Activated CD4-positive, alpha-beta memory T cell treated with anti-CD3 and anti-CD28 coated beads for 36 hours (primary cell): ENCODE measurements at places on chromosomes 6 and 20. TPM values are rescaled to one million over a fixed set of nuclear protein-coding genes. Genes with fewer than 3 reads are reported as not detected.

DNA sequence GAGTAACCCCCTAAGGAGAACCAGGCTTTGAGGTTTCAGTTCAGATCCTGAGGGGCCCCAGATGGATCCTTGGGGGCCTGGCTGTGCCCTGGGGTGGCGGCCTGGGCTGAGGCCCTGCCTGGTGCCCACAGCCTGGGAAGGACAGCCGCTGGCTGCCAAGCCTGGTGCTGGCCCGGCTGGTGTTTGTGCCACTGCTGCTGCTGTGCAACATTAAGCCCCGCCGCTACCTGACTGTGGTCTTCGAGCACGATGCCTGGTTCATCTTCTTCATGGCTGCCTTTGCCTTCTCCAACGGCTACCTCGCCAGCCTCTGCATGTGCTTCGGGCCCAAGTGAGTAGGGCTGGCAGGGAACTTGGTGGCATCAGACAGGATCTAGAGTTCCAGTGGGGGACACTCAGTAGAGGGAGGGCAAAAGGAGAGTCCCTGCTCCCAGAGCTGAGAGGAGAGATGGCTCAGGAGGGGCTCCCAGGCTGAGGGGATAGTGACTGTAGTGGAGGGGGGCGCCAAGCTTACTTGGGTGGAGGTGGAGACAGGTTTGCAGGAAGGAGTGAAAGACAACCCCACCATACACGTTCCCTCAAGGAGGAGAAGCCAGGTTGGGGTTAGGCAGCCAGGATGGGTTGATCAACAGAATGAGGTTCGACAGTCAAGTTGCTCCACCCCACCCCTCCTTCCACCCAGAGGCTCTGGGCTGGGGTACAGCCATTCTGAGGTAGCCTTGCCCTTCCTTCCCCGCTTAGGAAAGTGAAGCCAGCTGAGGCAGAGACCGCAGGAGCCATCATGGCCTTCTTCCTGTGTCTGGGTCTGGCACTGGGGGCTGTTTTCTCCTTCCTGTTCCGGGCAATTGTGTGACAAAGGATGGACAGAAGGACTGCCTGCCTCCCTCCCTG, 9.5 kb downstream of the SLC29A1 start:
- no peak for DNase-seq

DNA sequence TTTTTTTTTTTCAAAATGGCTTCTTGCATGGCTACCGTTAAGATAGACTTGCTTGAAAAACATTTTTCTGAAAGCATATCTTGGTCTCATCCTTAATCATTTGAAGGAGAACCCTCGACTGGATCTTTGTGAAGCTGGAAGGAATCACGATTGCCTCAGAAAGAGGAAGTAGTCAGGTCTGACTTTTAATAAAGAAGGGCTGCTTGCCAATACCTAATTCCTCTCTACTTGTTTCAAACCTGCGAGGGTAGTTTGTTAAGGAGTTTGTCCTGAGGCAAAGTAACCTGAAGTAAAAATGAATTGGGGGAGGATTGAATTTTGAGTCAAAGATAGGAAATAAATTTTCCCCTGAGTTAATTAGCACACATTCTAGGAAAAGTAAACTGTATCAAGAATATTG, 288.1 kb upstream of the MAP3K7 start:
- no peak for DNase-seq

- DNase-seq, result no peak
Observed at GRCh38 chr6:43253401-43253800, 10.1 kb downstream of the TTBK1 start.

- no peak for DNase-seq
Observed at GRCh38 chr6:71194724-71195123, 93.9 kb upstream of the OGFRL1 start.

DNA sequence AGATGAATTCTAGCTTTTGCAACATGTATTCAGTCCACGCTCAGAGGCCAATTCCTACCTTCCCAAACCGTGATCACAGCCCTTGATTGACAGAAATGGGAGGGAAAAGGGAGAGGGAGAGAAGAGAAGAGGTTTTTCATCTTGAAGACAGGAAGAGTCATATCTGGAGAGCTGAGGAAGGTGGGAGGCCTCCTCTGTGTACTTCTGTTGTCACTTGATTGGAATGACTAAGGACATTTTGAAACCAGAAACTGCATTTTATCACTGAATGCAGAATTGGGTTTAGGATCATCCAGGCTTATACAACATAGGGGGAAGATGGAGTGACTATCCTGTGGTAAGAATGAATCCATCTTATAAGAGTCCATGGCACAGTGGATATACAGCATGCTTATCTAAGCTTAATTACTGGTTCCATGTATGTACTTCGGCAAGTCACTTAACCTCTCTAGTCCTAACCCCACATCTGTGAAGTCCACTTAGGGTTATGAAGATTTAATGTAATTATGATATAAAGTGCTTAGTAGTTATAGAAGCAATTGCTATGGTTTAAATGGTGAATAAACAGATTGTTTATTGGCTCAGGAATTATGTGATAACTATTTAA, 144.0 kb downstream of the BCKDHB start:
- DNase-seq, result peak; percentile 20

DNA sequence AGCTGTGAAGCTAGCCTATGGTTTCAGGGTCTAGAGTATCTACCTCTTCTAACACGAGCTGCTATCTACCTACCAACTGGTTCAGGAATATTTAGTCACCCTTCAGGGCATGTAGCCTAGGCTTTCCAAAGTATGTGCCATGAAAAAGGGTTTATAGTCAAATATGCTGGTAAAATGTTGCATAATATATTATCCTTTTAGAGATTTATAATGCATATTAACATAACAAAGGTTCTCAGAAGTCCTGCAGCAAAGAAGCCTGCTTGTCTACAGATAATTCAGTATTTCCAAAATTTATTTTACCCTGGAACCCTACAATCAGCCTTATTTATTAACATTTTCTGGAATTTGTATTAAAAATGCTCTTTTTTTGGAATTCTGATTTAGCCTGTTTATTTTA, 56.0 kb downstream of the PRDM13 start:
- no peak for DNase-seq

DNA sequence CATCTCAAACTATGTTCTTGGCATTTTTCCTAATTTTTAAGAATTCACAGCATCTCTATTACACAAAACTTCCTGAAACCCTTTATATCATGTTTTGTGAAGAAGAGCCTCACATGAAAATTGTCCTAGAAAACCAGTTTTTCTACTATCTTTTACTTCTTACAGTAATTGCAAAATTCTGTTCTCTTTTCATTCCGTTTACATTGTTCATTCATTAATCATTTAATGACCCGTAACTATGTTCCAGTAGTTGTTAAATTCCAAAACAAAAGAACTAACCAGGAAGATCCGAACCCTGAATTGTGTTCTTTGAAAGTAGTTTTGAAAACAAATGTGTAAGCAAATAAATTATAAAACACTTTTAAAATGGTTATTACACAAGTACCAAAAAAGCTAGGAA, 597.0 kb downstream of the EYS start:
- no peak for DNase-seq

DNA sequence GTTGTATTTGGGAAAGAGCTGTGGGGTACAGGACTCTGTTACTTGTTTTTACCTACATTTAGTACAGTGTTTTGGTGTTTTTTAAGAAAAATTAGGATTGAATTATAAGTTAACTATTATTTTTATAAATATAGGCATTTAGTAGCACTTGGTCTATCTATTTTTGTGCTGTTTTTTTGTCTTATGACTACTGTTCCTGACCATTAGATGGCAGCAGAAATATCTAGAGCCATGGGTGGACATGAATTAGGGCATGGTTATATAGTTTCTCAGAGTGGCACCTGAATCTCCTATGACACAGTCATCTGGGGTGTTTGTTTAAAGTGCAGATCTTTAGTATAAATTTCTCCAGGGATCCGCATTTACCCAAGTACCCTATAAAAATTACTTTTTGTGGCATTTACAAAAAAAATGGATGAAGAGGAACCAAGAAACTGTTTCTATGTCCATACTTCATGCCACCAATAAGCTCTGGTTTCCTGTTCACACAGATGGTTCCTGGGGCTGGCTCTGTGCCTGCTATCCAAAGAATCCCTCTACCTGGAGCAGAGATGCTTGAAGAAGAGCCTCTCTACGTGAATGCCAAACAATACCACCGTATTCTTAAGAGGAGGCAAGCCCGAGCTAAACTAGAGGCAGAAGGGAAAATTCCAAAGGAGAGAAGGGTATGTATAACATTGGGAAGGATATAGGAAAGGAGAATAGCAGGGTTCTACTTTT, 19.8 kb downstream of the NFYA start:
- no peak for DNase-seq

The CTAGE9 gene
- total RNA-seq, result not detected

The TCF15 gene
- total RNA-seq, result not detected

The TPBG gene
- 0.55 TPM for total RNA-seq

The FNDC1 gene
- total RNA-seq, result not detected

The CDH22 gene
- total RNA-seq, result not detected
